Right renal pelvis (tissue), 4 donors: ENCODE measurements at places on chromosomes 11 and 22. TPM values are rescaled to one million over a fixed set of nuclear protein-coding genes. Genes with fewer than 3 reads are reported as not detected.

TUBA8 gene
- 2.6 TPM for polyA plus RNA-seq

BIRC3 gene
- 1.2 TPM for polyA plus RNA-seq

OR8K1 gene
- polyA plus RNA-seq = not detected

MS4A6A gene
- 13.9 TPM for polyA plus RNA-seq

OR52A1 gene
- 0.03 TPM for polyA plus RNA-seq

ARFGAP3 gene
- polyA plus RNA-seq = 45.5 TPM

PAX6 gene
- 0.11 TPM for polyA plus RNA-seq
